ENCODE measurements at places on chromosomes 2 and 18.

DNA sequence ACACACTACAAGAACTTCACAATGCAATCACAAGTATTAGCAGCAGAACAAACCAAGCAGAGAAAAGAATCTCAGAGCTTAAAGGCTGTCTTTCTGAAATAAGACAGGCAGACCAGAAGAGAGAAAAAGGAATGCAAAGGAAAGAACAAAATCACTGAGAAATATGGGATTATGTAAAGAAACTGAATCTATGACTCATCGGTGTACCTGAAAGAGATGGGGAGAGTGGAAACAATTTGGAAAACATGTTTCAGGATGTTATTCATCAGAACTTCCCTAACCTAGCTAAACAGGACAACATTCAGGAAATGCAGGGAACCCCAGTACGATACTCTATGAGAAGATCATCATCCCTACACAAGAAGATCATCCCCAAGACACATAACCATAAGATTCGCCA, 499.0 kb upstream of the CHAC2 start:
- DNase-seq: no peak

GRCh38 chr18:79393181-79393634, 2.5 kb upstream of the NFATC1 start:
- DNase-seq: peak; percentile 13

DNA sequence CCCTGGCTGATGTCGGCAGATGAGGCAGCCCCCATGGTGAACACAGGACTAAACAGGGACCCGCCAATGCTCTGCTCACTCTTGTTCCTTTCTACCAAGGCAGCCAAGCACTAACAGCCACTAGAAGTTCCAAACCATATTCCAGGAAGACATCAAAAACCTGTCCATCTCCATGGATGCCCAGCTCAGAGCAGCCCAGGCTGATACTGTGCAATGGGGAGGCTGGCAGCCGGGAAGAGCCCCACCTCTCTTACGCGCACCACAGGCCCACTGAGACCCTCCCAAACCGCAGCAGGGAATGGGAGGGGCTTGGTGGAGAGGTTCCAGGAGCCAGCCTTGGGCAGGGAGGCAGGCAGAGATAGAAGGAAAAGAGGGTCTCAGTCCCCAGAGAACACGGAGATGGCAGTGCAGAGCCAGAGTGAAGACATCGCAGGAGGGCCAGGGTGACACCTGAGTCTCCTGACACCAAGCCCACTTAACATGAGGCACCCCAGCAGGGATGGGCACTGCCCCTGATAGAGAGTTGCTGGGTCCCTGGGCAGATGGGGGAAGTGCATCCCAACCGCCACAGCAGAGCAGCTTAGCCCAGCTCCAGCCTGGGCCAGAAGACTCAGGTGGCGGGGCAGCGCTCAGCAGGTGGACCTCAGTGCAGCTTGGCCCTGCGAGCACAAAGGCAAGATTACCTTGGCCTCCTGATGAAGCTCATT, 3.4 kb downstream of the HS6ST1 start:
- DNase-seq: no peak

DNA sequence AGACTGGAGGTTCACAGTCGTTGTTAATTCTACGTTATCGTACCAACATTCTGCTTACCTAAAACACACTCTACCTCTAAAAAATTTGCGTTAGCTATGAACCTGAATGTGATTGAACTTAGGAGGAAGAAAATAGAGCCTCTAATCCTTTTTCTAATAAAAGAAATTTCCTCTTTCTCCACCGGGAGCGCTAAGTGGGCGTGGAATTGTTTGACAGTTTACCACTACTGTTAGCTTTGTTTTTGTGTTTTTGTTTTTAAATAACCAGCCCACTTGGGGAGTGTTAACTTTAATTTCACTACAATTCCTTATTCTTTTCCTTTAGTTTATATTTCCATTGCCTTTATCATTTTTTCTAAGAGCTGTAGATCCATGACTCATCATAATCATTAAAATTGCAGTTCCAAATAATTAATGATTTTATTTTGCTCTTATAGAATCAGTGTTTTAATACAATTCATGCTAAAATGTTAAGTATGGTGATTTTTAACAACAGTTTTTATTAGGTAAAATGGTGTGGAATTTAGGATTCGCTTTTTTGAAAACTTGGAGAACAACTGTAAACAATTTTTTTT, 55.0 kb upstream of the ITM2C start:
- no peak for DNase-seq

DNA sequence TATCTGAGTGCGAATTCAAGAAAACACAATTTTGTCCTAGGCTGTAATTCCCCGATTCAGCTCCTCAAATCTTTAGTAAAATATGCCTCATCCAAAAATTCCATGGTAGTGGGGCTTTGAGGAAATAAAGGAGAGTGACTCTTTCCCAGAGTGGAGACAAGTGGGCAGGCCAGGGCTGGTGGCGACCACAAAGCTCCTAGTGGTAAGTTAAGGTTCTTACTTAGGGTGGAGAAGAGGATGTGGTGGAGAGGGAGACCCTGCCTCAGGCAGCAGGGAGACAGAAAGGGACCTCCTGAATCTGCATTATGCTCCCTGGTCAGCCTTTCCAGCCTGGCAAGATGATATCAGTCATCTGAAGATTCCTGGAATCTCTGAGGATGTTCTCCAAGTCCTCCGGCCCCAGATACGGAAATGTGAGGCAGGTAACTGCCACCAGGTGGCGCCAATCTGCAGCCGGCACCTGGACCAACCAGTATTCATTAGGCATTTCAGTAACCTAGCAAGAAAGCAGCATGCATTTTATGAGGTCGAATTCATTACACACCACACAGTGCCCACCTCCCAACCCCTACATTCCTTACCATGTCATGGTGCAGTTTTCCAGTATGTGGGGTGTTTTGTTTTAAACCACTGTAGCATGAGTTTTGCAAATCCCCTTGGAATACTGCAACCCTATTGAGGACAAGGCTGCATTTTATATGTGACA, 106.4 kb downstream of the POLE4 start:
- DNase-seq: peak; percentile 61

GRCh38 chr18:59002974-59003594, 136.6 kb upstream of the SEC11C start:
- DNase-seq: no peak

DNA sequence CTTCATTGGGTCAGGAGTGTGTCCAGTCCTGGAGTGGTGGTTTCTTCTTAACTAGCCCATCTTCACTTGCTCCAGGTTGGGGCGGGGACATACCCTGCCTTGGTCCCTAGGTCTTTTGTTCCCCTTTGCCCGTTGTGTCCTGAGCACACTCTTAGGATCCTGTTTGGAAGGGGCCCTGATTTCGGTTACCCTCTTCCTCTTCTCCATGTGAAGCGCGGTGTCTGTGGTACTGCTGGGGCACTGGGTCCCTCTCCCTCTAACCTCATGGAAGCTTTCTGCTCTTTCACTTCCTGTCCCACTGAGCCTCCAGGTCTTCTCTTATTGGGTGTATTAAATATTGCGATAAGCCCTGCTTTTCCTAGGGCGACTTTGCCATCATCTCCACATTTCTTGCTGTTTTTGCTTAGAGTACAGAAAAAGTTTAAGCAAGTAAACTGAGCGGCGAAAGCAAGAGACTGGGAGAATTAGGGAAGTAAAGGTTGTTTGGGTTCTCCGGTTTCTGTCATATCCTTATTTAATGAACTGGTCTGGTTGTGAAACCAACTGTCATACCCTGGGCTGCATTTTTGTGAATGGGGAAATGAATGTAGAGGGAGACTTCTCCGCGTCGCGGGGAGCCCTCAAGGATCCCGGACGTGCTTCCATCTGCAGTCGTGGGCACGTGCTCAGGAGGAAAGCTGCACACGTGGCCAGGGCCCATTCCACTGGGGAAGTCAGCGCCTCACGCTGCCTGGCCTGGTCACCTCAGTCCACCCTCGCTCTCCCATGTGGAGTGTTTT, 73.8 kb upstream of the B3GNT7 start:
- DNase-seq: no peak

GRCh38 chr2:177799531-177799930, 273.0 kb downstream of the PDE11A start:
- peak; percentile 29 for DNase-seq

- no peak for DNase-seq
Observed at GRCh38 chr2:154577390-154577789, 121.1 kb upstream of the KCNJ3 start.

DNA sequence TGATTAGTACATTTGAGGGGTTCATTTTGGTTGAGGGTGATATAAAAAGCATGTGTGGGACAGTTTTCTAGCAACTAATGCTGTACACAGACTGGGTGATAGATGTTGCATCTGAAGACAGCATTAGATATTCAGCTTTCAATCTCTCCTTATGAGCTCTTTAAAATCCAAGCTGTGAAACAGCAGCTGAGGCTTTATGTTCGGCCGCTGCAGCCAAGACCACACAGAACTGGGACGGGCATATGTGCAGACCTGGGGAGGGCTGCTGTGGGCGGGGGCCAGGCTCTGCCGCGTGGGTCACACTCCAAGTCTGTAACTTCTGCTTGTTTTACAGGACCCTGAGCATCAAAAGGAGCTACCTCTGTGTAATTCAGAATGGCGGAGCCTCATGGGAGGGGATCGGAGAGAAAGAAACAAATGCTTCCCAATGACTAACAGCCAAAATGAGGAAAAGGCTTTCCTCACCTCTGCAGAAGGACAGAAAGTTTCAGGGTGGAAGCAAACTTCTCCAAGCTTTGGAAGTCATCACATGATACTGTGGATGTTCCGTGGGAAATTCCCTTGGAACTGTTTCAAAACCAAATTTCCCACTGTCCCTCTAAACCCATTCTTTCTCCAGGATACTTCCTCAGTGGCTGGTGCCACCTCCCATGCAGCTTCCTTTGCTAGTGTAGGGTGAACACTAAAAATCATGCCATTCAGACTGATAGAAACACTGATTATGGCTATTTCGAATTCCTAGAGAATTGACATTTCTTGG, 711.9 kb upstream of the ID2 start:
- DNase-seq: no peak

DNA sequence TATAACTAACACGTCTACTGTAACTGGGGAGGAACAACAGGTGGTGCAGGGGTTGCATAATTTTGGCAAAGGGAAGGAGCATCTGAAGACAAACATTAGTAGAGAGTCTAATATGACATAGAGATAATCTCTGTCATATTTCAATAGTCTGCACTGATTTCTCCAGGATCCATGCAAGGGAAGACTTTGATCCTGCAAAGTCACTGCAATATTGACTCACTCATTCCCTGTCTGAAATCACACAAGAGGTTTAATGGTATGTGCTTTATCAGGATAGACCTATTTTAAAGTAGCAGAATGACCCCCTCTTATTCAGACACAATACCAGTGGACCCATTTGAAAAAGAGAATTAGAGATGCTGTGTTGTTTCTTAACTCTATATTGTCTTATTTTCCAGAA, 98.7 kb upstream of the CAVIN2 start:
- no peak for DNase-seq

DNA sequence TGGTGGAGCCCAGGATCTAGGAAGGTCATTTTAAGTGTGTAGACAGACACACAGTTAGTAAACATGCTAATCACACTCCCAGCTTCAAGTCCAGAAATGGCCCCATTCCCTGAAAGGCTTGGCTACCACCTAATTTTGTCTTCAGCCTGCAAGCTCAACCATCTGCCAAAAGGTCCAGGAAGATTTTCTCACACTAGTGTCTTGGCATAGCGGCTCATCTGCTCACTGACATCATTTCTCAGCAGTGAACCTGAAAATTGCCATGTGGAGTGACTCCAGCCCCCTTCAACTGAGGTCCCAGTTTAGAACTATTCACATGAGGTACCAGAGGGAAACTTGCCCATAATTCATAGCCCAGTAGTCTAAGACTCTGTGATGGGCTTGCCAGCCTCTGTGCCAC, 748.9 kb downstream of the LRP1B start:
- DNase-seq: no peak

- DNase-seq: peak; percentile 71
Observed at GRCh38 chr2:164657129-164657528, 35.8 kb upstream of the GRB14 start.

GRCh38 chr18:59024829-59025228, 114.9 kb upstream of the SEC11C start:
- no peak for DNase-seq

GRCh38 chr2:46776687-46777327, 138.8 kb downstream of the MCFD2 start:
- peak; percentile 68 for DNase-seq

DNA sequence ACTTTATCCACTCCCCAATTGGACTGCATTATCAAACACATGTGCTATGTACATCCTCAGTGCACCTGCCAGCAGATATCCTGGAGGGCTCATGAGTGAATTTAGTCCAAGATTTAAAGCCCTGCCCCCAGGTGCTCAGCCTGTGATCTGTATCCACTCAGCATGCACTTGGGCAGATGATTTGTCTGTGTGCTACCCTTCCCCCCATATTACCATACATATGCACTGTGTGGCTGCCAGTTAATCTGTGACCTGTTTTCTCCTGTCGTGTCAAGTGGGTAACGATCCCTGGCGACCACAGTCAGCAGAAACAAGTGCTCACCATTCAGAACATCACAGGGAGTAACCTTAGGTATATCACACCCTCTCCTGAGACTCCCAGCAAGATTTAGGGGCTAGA, 10.2 kb downstream of the NAGK start:
- DNase-seq: no peak

DNA sequence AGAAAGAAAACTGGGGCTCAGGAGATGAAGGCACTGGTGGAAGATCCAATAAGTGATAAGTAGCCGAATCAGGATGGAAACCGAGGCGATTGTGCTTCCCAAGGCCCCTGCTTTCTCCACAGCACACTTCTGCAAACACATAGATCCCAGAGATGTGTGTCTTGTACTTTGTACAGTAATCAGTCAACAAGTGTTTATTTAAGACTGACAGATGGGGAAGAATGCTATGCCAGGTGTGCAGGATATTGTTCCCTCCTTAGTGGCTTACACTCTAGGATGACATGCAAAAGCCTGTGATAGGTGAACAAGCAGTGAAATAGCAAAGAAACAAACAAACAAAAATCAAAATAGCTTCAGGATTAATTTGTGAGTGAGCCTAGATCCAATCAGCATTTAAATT, 116.6 kb downstream of the ACTR3 start:
- DNase-seq: no peak

DNA sequence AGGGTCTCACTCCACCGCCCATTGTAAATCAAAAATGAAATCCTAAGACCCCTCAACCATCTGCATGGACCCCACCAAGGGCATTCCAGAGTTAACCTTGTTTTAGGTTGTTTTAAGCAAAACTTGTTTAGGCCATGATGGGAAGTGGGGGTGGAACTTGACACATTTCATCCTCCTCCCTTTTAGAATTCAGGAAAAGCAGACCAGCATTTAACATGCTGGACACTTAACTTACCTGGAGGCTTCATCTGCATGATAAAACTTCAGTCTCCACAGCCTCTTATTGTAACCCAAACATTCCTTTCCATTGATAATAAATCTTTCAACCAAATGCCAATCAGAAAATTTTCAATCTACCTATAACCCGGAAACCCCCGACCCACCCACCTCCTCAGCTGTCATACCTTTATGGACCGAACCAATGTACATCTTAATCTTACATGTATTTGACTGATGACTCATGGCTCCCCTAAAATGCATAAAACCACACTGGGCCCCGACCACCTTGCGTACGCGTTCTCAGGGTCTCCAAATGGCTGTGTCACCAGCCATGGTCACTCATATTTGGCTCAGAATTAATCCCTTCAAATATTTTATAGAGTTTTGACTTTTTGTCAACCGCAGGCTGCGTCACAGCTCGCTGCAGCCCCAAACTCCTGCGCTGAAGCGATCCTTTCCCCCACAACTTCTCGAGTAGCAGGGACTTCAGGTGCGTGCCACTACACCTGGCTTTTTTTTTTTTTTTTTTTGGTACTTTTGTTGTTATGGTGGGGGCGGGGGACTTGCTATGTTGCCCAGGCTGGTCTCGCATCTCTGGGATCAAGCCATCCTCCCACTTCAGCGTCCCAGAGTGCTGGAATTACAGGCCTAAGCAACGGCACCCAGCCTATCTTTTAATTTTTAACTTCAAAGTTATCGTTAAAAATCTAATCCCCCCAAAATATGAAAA, 917 bp downstream of the MPPE1 start:
- DNase-seq: no peak

Measured in EL (cell line).